ENCODE measurements at places on chromosomes 11 and 22.

GRCh38 chr11:1468002-1468401 is 18.6 kb downstream of the MOB2 start:
- DNase-seq, result no peak

- DNase-seq, result peak; percentile 22
These were observed 53.3 kb upstream of the SUSD2 start for GRCh38 chr22:24128021-24128420.

DNA sequence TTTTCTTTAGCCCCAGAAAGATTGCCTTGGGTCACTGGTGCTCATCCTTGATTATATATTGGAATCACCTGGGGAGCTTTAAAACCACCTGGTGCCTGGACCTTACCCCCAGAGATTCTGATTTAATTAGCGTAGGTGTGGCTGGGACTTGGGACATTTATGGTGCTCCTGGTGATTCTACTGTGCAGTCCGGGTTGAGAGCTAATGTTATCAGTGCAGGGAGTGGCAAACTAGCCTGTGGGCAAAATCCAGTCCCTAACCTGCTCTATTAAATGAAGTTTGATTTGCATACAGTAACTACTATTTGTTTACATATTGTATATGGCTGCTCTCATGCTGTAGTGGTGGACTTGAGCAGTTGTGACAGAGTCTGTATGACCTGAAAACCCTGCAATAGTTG is 134.0 kb upstream of the SORL1-AS1 start:
- peak; percentile 71 for DNase-seq

DNA sequence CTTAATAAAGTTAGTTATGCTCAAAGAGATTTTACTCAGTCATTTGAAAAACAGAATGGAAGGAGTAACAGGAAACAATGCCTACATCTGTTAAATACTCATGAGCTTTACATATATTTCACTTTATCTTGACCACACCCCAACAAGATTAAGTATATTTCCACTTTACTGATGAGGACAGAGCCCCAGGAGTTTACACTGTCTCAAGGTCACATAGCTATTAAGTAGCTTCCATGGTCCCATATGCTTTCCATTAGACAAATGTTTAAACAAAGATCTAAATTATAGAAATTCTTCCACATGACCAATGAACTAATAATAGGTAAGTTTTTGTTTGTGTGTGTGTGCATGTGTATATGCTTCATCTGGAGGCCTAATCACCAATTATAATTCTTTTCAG is 30.2 kb downstream of the MRTFA start:
- no peak for DNase-seq

DNA sequence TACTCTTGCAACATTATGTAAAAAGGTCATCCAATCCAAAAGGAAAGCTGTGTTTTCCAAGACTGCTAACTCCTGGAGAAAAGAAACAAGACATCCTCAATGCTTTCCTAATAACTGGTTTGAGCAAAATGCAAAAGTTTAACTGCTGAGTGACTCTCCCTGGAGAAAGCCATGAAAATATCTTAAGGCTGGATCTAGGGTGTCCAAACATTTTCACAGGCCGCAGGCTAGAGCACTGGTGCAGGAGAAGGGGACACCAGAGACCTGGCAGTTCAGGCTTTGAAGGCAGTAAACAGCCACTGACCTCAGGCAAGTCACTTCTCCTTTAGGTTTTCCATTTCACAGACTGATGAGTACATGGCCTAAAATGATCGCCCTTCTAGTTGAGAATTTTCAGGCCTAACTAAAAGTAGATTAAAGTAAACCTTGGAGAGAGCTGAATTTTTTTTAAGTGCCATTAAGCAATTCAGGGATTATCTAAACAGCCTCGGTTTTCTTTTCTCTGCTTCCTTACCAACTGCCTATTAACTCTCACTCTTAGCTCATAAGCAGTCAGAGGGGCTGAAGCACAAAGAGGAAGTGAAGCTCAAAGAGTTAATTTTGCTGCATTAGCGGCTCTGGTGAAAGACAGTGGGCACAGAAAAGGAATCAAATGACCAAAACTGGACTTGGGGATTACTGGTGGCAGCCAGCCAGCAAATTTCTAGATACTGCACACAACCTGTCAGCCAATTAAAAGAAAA is 2.3 kb downstream of the CHKA start:
- peak; percentile 61 for DNase-seq

GRCh38 chr11:14519597-14519916 is 629 bp downstream of the PSMA1 start:
- DNase-seq, result peak; percentile 53

DNA sequence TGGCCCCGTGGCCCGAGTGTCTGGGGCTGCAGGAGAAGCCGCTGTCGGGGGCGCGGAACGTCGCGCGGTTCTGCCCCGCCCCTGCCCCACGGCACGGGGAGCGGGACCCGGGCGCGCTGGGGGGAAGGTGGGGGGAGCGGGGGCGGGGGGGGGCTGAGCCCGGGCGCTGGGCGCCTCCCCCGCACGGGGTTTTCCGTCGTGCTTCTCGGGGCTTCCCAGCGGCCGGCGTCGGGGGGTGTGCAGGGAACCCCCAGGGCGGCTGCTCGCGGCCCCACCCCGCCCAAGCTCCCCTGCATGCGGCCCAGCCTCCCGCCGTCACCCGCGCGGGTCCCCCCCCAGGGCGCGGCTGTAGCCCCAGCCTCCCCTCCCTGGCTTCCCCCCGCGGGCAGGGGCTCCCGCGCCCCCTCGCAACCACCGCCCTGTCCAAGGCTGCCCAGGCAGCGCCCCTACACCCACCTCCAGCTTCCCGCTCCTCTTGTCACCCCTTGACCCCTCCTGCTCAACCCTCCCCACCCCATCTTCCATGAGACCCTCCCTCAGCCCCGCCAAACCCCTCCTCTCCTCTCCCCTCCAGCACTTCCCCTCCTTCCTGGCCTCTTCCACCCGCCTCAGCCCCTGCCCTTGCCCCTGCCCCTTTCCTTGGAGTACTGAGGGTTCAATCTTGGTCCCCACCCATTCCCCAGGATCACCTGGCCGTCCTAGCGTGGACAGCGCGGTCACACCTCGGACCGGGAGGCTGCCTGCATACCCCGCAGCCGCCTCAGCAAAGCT is 1.7 kb downstream of the IL17REL start:
- DNase-seq, result no peak

- peak; percentile 25 for DNase-seq
These were observed 51.8 kb downstream of the FDX1 start for GRCh38 chr11:110481523-110481922.

DNA sequence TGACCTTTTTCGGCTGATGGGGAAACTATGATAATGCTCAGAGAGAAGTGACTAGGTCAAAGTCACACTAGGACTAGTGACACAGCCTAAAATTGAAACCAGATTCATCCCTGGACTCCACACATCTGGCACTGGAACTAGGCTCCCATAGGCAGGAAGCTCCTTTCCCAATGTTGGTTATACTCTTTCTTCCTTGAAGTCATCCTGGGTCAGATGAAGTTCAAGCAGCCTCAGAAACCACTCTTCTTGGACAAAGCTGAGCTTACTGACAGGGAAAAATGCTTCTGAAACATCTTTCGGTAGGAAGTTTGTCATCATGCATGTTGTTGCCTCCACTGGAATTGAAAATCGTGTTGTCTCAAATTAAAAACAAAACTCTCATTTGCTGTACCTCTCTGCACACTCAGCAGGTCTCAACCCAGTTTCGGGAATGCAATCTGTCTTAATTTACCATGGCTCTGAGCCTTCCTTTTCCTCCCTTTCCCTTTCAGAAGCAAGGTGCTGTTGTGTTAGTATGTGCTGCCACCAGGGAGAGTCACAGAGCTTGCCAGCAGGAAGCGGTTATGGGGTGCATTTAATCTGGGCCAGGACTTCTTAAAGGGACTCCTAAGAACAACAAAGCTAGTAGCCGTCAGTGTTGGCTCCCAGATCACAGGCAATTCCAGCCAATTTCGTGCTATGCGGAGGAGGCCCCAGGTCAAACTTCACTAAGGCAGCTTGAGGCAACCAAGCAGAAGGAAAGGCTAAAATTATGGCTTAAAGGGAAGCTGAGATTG is 384.8 kb downstream of the TENM4 start:
- no peak for DNase-seq

DNA sequence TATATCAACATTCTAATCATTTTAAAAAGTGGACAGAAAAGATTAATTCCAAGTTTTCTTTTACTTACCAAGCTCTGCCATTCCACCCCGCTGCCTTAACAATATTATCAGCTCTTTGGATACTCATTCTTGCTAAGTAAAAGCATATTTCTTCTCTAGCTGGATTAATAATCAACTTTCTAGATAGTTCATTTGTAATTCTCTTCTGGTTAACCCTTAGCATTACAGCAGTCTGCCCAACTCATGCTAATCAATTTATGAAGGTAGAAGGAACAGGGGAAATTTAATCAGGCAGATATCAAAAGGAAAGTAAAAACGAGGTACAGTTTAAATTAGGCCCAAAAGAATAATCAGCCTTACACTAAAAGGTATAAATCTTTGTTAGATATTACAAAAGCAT is 41.0 kb upstream of the SOX6 start:
- no peak for DNase-seq

GRCh38 chr11:70627219-70627618 is 228.9 kb downstream of the CTTN start:
- peak; percentile 31 for DNase-seq

DNA sequence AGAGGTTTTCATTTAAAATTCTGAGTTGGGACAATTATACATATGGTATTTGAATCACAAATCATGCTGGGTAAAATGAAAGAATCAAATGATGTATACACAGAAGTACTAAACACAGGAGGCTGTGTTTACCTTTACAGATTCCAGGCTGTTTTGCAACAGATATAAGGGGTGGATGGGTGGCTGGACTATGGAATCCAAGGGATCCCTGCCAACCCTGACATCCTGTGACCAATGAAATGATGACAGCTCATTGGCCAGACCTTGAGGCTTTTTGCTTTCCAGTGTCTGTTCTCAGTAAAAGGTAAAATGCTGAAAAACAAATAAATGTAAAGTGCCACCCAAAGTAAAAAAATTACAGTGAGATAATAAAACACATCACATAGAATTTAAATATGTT is 3.3 kb upstream of the DDI1 start:
- peak; percentile 82 for DNase-seq

DNA sequence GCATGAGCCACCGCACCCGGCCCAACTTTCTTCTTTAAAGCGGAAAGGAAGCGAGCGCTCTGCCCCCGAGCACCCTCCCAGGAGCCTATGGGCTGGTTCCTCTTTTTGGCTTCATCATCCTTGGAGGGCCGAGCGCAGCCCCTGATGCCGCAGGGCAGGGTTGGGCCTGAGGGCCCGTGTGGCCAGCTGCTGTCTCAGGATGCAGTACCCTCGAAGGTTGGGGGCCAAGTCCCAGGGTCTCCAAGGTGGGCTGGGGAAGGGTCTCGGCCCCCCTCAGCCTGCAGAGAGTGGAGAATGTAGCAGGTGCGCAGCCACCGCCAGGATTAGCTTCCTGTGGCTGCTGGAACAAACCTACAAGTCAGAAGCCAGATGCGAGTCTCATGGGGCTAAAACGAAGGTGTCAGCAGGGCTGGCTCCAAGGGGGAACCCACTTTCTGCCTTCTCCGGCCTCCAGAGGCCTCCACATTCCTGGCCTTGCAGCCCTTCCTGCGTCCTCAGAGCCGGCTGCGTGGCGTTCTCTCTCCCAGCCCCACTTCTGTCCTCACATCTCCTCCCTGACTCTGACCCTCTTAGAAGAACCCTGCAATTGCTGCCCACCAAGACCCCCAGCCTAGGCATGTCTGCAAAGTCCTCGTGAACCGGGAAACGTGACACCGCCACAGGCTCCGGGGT is 2.9 kb downstream of the PANX2 start:
- DNase-seq, result no peak

DNA sequence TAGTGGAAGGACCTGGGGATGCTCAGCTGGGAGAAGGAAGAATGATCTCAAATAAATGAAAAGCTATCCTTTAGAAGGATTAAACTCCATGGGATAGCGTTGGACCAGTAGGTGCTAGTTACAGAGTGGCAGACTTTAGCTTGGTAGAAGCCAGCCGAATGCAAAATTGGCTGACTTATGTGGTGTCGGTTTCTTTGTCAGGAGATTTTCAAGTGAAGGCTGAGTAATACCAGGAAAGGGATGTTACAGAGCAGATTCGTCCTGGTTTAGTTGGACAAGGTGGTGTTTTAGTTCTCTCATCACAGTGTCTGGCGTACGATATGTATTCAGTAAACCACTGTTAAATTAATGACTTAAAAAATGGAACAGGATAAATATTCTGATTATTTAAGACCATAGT is 26.0 kb downstream of the FDX1 start:
- DNase-seq, result no peak

GRCh38 chr11:34749666-34750659 is 129.1 kb downstream of the EHF start:
- DNase-seq, result no peak

DNA sequence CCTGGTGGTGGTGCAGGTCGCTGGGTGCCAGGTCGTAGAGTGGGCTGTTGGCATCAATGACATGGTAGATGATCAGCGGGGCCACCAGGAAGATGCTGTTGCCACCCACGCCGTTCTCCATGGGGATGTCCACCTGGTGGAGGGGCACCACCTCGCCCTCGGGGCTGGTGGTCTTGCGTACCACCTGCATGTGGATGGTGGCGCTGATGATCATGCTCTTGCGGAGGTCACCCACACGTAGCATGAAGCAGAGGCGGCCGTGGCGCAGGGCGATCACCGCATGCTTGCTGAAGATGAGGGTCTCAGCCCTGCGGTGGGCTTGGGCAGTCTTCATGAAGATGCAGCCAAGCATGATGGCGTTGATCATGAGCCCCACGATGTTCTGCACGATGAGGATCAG is 1.2 kb downstream of the KCNJ11 start:
- DNase-seq, result no peak

GRCh38 chr11:68525336-68525735 is 64.8 kb downstream of the PPP6R3 start:
- no peak for DNase-seq

DNA sequence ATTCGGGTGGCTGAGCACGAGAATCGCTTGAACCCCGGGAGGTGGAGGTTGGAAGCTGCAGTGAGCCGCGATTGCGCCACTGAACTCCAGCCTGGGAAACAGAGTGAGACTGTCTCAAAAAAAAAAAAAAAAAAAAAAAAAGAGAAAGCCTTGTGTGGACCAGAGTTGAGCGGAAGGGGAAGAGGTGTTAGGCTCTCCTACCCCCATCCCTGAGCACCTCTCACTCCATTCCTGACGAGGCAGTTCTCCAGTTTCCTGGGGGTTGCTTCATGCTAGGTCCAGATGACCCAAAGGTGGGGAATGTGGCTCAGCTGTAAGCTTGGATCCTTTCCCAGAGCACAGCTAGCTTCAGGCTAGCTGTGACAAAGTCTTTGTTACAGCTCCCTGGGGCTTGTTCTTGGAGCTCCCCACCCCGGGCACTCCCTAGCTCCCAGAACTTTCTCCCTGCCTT is 8.8 kb upstream of the DNAL4 start:
- peak; percentile 90 for DNase-seq

- no peak for DNase-seq
These were observed 115.0 kb downstream of the CACNA1I start for GRCh38 chr22:39685336-39686177.

GRCh38 chr11:65773784-65774411 is 6.9 kb downstream of the AP5B1 start:
- peak; percentile 26 for DNase-seq

- peak; percentile 33 for DNase-seq
These were observed 29.2 kb downstream of the PDGFD start for GRCh38 chr11:104134745-104135144.

DNA sequence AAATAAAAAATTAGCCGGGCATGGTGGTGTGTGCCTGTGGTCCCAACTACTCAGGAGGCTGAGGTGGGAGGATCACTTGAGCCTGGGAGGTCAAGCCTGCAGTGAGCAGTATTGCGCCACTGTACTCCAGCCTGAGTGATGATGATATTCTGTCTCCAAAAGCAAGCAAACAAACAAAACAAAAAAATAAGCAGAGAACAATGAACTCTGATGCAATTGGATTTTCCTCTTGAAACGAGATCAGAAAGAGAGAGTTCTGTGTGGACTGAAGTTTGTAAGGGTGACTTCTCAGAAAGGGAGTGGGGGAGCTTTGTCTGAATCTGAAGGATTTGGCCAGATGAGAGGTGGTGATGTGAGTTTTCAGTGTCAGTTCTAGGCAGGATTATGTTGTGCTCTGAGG is 6.0 kb upstream of the TMEM123 start:
- DNase-seq, result no peak

All from NCI-H69 (cell line).